Activated CD4-positive, alpha-beta T cell treated with anti-CD3 and anti-CD28 coated beads, Interleukin-2, amount 50 U/mL, for 48 hours (primary cell): ENCODE measurements at places on chromosomes 11 and 22.

DNA sequence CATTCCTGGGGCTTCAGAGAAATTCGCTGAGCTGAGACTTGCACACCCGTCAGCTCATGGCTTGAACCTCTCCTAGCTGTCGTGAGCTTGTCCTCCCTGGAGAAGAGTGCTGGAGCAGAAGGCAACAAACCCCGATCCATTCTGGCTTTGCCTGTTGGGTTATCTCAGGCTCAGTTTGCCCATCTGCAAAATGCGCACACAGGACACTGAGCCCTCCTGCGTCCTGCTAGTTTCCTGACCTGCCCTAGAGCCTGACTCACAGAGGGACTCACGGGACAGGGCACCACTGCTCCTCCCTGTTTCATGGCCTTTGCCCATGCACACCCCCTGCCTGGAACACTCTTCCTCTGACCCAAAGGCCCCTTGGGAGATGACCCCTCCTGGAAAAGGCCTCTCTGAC lies 365.0 kb downstream of the MN1 start:
- no peak for DNase-seq

DNA sequence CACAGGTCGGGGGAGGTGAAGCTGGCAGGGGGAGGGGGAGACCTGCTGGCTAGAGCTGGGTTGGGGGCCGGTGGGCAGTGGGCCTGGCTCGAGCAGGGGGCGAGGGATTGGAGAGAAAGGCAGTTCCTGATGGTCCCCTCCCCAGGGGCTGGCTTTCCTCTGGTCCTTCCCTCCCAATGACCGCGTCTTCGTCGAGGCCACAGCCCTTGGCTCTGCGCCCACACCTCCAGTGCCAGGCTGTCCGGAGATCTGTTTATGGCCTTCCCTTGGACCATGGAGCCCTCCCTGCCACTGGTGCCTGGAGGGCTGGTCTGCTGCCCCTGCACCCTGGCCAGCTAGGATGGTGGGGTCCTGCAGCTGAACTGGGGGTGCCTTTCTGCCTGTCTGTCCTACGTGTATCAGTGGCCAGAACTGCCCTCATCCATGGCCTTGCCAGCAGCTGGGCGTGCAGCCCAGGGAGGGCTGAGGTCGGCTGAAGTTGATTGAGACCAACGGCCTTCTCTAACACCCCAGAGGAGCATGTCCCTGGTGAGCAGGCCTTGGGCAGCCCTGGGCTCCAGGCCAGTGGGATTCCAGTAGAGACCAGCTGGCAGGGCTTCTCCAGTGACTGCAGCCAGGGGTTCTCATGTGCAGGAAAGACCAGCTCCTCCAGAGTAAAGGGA lies 12.3 kb downstream of the TANGO2 start:
- DNase-seq = no peak

- DNase-seq = no peak
These were observed 50.9 kb downstream of the CCDC34 start for GRCh38 chr11:27312110-27312509.

DNA sequence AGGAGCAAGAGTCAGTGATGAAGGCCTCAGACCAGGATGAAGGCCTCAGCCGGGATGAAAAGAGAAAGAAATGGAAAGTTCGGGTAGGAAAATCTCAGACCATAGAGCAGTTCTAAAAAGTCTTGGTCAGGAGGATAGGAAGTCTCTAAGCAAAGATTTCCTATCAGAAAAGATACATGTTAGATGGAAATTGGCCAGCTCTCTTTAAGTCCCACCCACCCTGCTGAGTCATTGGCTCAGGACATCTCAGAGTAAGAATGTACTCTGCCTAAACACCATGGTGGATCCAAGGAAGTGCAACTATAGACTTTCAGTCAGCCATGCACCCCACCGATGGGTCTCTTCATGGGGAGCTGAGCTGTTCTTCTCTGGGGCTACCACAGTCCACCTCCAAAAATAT lies 4.4 kb downstream of the OR8B3 start:
- DNase-seq = no peak

- no peak for DNase-seq
These were observed 9.8 kb downstream of the POU2AF3 start for GRCh38 chr11:111308140-111308539.

DNA sequence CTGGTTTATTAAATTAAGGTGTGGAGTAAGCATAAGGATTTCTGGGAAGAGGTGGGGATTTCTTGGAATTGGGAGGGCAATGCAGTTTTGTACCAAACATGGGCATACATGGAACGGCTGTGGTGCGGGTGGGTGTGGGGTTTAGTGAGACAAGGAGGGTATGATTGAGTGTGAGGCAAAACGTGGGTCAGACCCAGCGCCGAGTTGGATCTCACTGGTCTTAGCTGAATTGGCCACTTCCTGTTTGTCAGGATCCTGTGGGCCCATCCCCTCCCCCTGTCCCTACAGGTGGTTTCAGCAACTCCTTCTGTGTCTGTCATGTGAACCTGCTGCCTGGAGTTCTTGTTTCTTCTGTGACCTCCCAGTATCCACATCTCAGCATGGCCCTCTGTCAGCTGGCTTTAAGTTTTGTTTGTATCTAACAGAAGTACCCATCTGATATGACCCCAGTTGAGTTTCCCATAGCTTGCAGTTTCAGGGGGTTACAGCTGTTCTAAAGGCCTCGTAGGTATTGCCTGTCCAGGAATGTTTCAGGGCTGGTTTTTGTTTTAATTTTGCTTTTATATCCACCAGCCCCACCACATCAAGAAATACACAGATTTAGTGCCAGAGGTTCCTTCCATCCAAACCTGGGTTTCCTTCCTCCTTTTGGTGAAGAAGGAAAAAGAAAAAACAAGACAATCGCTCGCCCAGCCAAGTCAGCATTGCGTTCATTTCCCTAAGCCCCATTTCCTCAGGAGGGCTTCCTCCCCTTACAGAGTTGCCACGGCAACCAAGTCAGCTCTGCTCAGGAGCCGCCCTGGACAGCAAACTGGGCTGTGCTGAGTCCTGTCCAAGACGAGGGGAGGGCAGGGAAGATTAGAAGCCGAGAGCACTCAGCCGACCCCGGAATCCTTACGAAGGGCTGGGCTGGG lies 6.0 kb downstream of the APOL1 start:
- DNase-seq = peak; percentile 65
